ENCODE measurements at places on chromosomes 3 and 15.

GRCh38 chr3:192913540-192913939 lies 4.1 kb downstream of the MB21D2 start:
- DNase-seq = no peak

GRCh38 chr3:172213904-172214303 lies 174.5 kb downstream of the FNDC3B start:
- no peak for DNase-seq

- peak; percentile 77 for DNase-seq
Observed at GRCh38 chr3:71010726-71011455, 572.6 kb downstream of the FOXP1 start.

DNA sequence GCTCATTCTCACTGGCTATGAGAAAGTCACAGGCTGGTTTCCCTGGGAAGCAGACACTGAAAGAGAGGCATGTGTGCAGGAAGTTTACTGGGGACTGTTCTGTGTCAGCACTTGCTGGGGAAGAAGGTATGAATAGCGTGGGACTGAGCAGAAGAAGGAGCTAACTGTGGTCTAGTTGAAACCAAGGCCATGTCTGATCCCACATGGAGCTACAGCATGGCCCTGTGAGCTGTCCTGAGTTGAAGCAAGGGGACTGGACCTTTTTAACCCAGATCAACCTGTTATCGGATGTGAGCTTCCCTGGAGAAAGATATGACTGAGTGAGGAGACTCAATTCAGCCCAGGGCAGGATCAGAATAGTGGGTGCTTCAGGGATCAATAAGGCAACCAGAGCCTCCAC lies 53.7 kb downstream of the DCLK3 start:
- DNase-seq = no peak

GRCh38 chr3:96813134-96813819 lies 1.1 kb upstream of the EPHA6 start:
- DNase-seq = peak; percentile 48

Data from stimulated activated CD4-positive, alpha-beta T cell treated with anti-CD3 and anti-CD28 coated beads, Interleukin-15, amount 100 ng/mL, for 48 hours (primary cell).